ENCODE measurements at places on chromosomes 11 and 22.

- DNase-seq: no peak
These were observed 37.0 kb upstream of the MUC5AC start for GRCh38 chr11:1120532-1121330.

- no peak for DNase-seq
These were observed 510.2 kb downstream of the METTL15 start for GRCh38 chr11:28618416-28618815.

- no peak for DNase-seq
These were observed 3.6 kb upstream of the HSD17B12 start for GRCh38 chr11:43676933-43677332.

DNA sequence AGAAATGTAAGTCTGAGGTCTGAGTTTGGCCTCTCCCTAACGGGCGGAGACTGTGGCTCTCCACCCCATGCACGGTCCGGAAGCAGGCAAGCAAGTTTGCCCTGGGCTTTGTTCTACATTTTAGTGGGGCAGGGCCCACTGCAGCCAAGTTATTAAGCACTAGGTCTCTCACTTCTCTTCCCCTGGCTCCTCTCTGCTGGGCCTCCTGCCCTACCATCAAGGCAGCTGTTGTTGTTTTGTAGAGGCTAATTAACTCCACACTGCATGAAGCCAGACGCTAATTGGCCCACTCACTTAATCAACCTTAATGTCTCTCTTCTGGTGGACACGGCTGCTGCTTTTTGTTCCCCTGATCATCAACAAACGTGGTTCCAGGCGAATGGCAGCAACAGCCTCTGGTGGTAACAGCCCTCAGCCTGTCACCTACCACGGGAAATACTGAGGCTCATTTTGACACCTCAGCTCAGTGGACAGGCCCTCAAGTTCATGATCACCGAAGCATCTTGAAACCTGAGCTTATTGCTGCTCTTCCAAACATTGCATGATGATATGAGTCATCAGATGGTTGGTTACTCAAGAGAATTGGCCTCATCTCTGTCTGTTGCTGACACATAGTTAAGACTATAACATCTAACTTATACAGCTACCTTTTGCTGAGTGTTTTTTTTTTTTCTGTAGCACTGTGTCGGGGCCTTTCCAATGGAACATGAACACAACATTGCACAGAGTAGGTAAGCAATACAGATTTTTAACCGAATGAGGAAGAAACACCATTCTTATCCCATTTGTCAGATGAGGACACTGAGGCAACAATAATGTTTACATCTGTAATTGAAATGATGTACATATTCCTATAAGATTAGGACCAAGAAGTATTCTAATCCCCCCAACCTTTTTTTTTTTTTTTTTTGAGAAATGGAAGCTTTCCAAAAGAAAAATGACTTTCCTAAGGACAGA, 20.8 kb upstream of the LMO2 start:
- no peak for DNase-seq

Data from activated CD8-positive, alpha-beta memory T cell treated with anti-CD3 and anti-CD28 coated beads for 4 hours (primary cell).